ENCODE measurements at places on chromosomes 5 and 9.

DNA sequence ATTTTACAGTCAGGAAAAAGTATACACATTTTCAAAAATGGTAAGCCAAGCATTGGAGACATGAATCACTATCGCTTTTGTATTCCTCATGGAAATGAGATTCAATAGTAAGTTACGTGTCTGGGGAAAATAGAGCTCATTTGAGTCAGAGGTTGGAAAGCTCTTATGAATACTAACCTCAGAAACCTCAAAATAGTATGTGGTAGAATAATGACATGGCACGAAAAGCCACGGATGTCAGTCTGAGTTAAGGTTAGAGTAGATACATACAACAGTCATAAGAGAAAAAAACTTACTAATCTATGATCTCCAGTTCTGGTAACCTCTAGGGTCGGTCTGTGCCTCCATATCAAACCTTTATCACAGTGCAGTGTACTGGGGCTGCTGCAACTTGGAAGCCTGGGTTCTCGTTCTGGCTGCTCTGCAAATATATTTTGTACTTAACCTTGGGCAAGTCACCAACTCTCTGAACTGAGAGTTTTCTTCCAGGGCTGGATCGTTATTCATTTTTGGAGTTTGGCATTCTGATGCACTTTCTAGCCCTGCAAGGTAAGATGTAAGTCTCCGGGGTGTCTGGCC lies 31.8 kb downstream of the MAP1B start:
- DNase-seq, result no peak

DNA sequence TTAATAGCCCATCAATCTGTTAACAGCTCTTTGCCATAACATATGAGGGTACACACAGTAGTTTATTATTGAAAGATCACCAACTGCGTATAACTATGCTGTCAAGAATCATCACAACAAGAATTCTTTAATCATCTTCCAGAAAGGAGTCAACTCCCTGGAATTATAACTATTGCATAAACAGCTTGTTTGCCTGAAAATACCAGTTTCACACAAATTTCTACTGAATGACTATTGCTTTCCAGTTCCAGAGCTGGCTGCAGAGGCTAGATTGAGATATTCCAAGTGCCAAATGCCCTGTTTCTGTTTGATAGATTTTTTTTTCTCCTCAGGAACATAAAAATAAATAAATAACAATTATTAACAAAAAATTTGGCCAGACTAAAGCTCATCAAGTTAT lies 444.7 kb downstream of the TLE1 start:
- no peak for DNase-seq

GRCh38 chr5:52784737-52785136 lies 3.0 kb upstream of the ITGA1 start:
- no peak for DNase-seq

DNA sequence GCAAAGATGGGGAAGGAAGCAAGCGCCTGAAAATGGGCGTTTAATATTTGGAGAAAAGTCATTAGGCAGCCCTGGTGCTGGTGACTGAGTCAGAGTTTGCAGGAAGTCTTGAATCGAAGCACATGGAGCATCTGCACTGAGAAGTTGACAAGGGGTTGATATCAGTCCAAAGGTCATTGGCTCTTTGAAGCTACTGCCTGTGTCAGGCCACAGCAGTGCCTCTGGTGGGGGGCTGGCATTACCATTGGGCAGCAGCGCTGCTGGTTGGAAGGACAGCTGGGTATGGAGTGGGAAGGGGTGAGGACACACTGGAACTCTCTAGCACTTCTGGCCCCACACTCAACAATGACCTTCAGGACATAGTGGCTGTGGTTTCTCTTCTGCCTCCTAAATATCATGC lies 150.4 kb upstream of the ERCC6L2 start:
- no peak for DNase-seq

- no peak for DNase-seq
Observed at GRCh38 chr5:55363856-55364255, 56.1 kb downstream of the MTREX start.

- DNase-seq, result no peak
Observed at GRCh38 chr5:115977096-115977495, 14.8 kb downstream of the LVRN start.

GRCh38 chr5:35881758-35882157 lies 25.1 kb downstream of the IL7R start:
- no peak for DNase-seq

GRCh38 chr9:37566716-37567115 lies 9.5 kb downstream of the FBXO10 start:
- no peak for DNase-seq

- DNase-seq, result no peak
Observed at GRCh38 chr9:130665029-130665430, 636 bp downstream of the PRDM12 start.

DNA sequence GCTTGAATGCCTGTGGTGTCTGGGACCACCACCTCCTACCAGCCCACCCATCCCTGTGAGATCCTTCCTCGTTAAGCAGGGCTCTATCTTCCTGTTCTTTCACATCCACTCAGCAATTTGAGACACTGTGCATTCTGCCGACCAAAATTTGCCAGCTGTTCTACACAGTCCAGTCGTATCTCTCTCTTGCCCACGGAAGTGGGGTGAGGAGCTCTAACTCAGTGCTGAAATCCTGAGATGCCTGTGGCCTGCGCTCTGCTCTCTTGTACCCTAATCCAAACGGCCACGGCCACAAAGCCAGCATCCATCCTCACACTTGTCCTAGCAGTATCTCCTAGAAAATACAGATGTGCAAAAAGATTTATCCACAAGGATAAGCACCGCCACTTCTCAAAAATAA lies 97.9 kb downstream of the MVB12B start:
- DNase-seq, result no peak

DNA sequence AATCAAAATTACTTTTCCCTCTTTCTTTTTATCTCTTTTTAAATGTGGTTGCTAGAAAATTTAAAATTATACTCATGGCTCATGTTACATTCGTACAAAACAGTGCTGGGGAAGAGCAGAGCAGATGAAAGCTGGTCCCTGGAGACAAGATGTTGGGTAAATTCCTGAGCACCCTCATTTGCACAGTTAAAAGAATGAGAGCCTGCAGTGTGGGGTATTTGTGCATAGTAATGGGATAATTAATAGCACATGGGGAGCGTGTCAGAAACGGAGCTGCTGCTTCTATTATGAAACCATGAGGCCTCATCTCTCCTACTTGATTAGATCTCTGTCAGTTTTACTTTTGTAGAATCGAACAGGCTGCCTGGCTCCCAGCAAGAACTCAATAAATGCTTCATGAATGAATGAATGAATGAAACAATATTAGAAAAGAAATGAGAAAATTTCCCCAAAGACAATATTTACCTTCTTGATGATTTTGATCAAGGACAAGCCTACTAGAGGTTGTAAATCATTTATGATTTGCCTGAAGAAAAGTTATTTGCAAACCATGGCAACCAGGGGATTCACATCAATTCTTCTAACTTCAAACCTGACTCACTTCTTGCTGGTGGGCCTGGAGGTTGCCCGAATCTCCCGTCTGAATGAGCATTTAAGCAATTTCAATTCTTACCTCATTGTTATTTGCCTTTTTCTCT lies 177.2 kb upstream of the TUT7 start:
- DNase-seq, result no peak

GRCh38 chr5:140399979-140400729 lies 1.5 kb upstream of the ANKHD1 start:
- DNase-seq, result no peak

- DNase-seq, result no peak
Observed at GRCh38 chr9:77022783-77023440, 3.5 kb downstream of the FOXB2 start.

- DNase-seq, result peak; percentile 62
Observed at GRCh38 chr5:28344836-28345433, 1306.5 kb upstream of the CDH9 start.

GRCh38 chr9:124950050-124950718 lies 9.3 kb upstream of the GOLGA1 start:
- no peak for DNase-seq

DNA sequence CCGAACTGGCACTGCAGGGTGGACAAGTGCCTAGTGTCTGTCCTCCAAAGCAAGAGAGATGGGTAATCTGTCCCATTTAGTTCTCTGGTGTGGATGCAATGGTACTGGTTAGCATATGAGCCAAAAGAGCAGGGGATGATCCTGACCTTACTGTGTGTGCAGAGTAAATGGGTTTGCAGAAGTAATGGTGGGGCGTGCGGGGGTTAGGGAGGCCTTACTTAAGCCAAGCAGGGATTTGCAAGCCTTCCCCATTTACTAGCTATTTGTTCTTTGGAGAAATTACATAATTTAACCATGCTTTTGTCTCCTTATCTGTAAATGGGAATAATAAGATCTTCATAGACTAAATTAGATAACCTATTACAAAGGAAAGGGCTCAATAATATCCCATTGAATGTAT lies 19.9 kb upstream of the LCP2 start:
- no peak for DNase-seq

DNA sequence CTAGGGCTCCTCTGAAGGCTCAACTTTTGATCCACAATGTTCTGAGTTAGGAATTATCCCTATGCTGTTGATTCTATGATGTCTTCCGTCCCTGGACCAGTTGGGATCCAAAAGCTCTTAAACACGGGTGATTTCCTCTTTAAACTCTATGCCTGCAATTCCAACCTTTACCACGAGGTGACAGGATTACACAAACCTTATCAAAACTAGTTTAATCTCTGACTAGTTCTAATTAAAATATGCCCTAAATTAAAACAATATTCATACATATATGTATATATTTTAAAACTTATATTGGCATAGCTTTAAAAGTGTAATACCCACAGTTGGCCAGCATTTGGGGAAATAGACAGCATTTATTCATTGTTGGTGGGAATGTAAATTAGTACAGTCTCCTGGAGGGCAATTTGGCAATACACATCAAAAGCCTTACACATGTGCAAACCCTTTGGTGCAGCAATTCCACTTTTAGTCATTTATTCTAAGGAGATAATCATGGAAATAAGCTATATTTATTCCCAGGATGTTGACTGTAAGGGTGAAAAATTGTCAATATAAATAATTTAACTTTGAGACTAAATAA lies 51.6 kb upstream of the PHYKPL start:
- DNase-seq, result no peak

GRCh38 chr5:111741278-111741677 lies 15.7 kb downstream of the NREP start:
- DNase-seq, result peak; percentile 57

GRCh38 chr5:95870105-95870672 lies 47.7 kb upstream of the GLRX start:
- DNase-seq, result no peak

GRCh38 chr5:125115195-125115525 lies 368.7 kb upstream of the ZNF608 start:
- DNase-seq, result no peak

GRCh38 chr5:41575110-41575779 lies 64.8 kb upstream of the PLCXD3 start:
- DNase-seq, result no peak

- DNase-seq, result no peak
Observed at GRCh38 chr5:137695651-137696428, 40.0 kb downstream of the KLHL3 start.

GRCh38 chr9:19875291-19875920 lies 86.6 kb upstream of the SLC24A2 start:
- DNase-seq, result no peak

DNA sequence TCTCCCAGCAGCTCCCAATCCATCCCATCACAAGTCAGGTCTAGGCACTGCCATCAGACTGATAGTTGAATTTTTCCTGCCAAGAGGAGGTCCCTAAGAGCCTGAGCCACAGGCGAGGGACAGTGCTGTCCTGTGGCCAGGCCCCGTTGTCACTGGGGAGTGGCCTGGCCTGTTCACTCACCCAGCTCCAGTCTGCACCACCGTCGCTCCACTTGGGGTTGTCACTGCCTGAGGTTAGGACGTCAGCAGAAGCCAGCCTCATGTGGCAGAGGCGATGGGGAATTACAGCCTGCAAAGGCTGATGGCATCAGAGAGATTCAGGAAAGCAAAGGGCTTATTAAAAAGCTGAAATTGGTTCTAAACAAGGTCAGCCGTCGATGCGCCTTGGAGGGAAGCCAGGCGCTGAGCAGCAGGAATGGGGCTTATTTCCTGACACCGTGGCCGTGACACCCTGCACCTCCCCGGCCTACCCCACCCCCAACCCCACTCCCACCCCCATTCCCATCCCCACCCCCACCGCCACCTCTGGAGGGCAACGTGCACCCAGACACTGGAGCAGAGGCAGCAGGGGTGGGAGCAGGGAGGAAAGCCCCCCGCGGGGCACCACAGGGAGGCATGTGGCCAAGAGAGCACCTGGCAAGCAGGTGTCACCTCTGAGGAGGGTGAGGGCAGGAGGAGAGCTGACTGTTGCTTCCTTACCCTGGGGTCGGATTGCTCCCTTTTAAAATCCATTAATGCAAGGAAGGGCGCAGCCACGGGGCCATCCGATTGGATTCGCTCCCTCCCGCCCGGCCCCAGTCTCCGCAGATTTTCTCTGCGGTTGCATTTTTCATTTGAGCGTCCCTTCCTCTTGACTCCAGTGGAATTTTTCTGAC lies 3.1 kb upstream of the DBH start:
- no peak for DNase-seq

- DNase-seq, result no peak
Observed at GRCh38 chr5:17037751-17038150, 101.7 kb upstream of the MYO10 start.

- DNase-seq, result no peak
Observed at GRCh38 chr9:93230601-93231000, 46.7 kb downstream of the WNK2 start.

DNA sequence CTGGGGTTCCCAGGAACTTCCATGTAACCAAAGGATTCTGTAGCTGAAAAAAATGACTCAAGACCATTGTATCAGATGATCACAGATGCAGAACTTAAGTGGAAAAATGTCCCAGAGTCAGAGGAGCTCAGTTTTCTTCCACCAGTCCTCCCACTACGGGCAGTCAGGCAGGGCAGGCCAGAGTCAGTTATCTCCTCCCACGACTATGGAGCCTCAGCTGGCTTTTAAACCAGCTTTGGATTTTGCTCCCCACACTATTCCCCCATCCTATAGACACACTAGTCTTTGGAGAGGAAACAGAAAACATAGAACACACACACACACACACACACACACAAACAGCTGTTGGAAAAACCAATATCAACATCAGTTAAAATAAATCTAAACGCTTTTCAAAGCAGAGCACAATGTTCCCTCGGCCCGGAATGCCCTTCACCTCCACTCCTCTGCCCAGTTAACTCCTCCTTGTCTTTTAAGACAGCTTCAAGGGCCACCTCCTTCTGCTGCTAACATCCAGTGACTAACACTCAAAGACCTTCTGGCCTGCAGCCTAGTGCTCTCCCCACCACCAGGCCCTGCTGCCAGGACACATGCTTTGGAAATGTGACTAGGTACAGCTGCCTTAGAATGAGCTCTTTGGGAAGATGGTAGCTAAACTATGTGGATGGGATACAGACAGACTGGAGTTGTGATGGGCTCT lies 56.8 kb downstream of the NIPAL4 start:
- DNase-seq, result peak; percentile 2

GRCh38 chr5:957748-958485 lies 50.7 kb upstream of the NKD2 start:
- DNase-seq, result no peak

DNA sequence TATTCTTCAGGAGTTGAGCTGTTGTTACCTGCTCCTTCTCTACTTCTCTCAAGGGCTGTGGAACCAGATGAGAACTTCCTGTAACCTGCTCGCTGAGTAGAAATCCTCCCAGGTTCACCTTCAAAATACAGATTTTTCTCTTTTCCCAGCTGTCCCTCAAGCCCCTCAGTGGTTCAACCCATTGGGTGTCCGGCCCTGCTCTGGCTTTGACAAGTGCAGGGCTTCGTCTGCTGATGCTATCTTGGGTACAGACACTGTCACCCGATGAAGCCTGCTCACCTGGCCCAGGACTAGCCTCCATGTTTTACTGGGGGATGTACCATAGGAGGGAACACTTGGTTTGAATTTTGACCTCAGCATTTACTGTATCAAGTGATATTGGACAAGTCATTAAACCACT lies 490.4 kb downstream of the IRX1 start:
- no peak for DNase-seq

All from NCI-H524 (cell line).